ENCODE measurements at places on chromosomes 16 and 17.

- DNase-seq: no peak
- H3K4me1 ChIP-seq: peaks cover 6% of the 10 kb centered on the region
Observed at GRCh38 chr16:51121850-51122249, 29.2 kb downstream of the SALL1 start.

DNA sequence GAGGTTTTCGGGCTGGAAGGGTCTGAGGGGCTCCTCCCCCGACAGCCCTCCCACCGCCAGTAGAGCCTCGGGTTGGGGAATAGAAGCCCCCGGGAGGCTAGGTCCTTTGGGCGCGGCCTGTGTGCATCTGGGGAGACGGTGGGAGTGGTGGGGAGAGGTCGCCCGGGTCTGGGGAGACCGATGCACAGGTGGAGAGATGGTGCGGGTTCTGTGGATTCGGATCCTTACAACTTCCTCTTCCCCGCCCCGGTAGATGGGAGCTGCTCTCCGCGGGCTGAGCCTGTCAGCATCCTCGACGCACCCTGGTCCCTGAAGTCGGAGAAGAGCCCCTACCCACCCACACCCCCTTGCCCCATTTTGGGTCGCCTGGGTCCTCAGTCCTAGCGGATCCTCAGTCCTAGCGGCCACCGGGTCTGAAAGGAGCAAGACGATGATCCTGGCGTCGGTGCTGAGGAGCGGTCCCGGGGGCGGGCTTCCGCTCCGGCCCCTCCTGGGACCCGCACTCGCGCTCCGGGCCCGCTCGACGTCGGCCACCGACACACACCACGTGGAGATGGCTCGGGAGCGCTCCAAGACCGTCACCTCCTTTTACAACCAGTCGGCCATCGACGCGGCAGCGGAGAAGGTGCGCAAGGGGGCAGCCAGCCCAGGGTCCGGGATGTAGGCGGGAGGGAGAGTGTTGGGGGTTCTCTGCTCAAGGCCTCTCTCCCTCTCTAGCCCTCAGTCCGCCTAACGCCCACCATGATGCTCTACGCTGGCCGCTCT is 790 bp downstream of the BCKDK start:
- H3K27me3 ChIP-seq: no peaks in the 10 kb centered on the region
- H3K36me3 ChIP-seq: peaks cover 31% of the 10 kb centered on the region
- peaks cover 7% of the 10 kb centered on the region for H3K4me1 ChIP-seq
- no peak for DNase-seq
- peak overlapping the region; percentile 83 for H3K4me3 ChIP-seq

GRCh38 chr16:23768581-23768980 is 13.8 kb downstream of the CHP2 start:
- no peaks in the 10 kb centered on the region for H3K27me3 ChIP-seq
- no peak overlapping the region for H3K27ac ChIP-seq
- H3K36me3 ChIP-seq: no peaks in the 10 kb centered on the region
- no peak overlapping the region for H3K4me3 ChIP-seq
- H3K4me1 ChIP-seq: no peaks in the 10 kb centered on the region
- no peak for DNase-seq

- H3K4me3 ChIP-seq: no peak overlapping the region
- peaks cover 2% of the 10 kb centered on the region for H3K27me3 ChIP-seq
- no peak overlapping the region for H3K27ac ChIP-seq
- H3K36me3 ChIP-seq: no peaks in the 10 kb centered on the region
- no peak for DNase-seq
Observed at GRCh38 chr16:85419503-85420408, 193.4 kb upstream of the GSE1 start.

DNA sequence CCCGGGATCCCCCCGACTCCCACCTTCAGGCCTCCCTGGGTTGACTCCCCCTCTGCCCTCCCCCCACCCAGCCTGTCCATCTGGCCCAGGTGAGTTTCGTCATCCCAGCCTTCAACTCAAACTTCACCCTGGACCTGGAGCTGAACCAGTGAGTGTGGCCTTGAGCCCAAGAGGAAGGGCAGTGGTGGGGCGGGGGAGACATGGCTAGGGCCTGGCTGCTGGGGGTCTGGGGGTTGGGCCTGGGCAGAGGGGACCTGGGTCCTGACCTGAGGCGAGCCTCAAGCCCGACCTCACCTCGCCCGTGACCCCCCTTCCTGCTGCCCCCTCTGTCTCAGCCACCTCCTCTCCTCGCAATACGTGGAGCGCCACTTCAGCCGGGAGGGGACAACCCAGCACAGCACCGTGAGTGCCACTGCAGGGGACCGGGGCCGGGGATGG is 10.9 kb downstream of the ADAM11 start:
- H3K27me3 ChIP-seq: no peaks in the 10 kb centered on the region
- DNase-seq: no peak
- H3K4me1 ChIP-seq: peaks cover 2% of the 10 kb centered on the region
- no peak overlapping the region for H3K27ac ChIP-seq
- no peak overlapping the region for H3K4me3 ChIP-seq
- no peaks in the 10 kb centered on the region for H3K36me3 ChIP-seq

DNA sequence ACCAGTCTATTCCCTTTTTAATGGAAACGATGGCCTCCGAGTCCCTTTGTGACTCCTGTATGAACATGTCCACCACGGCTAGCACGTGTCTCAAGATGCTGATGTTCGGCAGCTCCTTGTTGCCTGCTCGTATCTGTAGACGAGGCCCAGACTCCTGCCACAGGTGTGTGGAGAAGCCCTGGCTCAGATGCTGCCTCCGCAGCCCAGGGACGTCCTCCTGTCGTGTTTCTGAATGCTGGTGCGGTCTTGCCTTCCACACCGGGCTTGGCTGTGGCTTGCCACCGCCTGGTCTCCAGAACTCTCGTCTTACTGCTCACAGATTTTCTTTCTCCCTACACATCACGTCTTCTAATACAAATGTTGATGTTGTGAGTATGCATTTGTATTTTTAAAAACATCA is 17.0 kb downstream of the FOXF1 start:
- no peaks in the 10 kb centered on the region for H3K27me3 ChIP-seq
- H3K36me3 ChIP-seq: no peaks in the 10 kb centered on the region
- H3K27ac ChIP-seq: no peak overlapping the region
- H3K4me3 ChIP-seq: no peak overlapping the region
